ENCODE measurements at places on chromosomes 2 and 18. TPM values are rescaled to one million over a fixed set of nuclear protein-coding genes. Genes with fewer than 3 reads are reported as not detected.

DNA sequence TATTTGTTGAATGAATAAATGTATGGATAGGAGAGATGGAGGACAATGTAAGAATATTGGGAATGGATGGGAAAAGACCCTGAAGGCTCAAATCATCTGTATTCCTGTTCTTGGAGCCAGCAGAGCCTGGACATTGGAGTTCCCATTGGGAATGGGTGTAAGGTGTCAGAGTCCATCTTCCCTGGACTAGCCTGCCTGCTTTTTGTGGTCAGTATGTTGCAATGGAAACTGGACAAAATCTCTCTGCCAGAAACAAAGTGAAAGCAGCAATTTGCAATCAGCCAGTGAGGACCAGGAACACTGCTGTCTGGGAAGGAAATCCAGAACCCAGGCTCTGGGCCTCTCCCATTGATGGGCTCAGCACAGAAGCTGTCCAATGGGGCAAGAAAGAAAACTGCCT lies 83.5 kb upstream of the SKOR2 start:
- DNase-seq, result no peak

GRCh38 chr2:223056701-223057418 lies 4.9 kb downstream of the KCNE4 start:
- DNase-seq, result no peak

DNA sequence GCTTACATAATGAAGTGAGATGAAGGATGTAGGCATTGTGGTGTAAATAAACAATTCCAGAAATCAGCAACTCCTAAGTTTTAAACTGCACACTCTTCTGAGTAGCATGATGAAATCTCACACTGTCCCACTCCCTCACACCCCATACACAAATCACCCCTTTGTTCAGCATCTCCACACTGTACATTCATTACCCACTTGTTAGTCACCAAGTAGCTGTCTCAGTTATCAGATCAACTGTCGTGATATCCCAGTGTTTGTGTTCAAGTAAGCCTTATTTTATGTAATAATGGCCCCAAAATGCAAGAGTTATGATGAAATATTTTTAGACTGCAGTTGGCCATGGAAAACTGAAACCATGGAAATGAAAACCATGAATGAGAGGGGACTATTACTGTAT lies 135.7 kb downstream of the GRB14 start:
- DNase-seq, result no peak

- no peak for DNase-seq
Observed at GRCh38 chr2:159054032-159054334, 85.5 kb downstream of the TANC1 start.

- DNase-seq, result no peak
Observed at GRCh38 chr18:7902399-7902839, 335.3 kb downstream of the PTPRM start.

GRCh38 chr2:64998658-64999061 lies 9.5 kb downstream of the SLC1A4 start:
- DNase-seq, result no peak

GRCh38 chr18:40222776-40223175 lies 1732.3 kb upstream of the PIK3C3 start:
- no peak for DNase-seq

PSTPIP2 gene
- total RNA-seq, result 1.6 TPM

DPYSL5 gene
- total RNA-seq, result 128 TPM

TDRD15 gene
- total RNA-seq, result 3.0 TPM
